Activated CD4-positive, alpha-beta memory T cell treated with anti-CD3 and anti-CD28 coated beads for 36 hours (primary cell): ENCODE measurements at places on chromosomes 4 and X. TPM values are rescaled to one million over a fixed set of nuclear protein-coding genes. Genes with fewer than 3 reads are reported as not detected.

The HMGN5 gene
- total RNA-seq: 6.1 TPM

The P2RY4 gene
- total RNA-seq: 0.17 TPM

The TCEAL7 gene
- total RNA-seq: not detected

The CT83 gene
- not detected for total RNA-seq

The PCDH10 gene
- total RNA-seq: not detected

The PPP1R3F gene
- total RNA-seq: 7.0 TPM

The CHST7 gene
- 5.1 TPM for total RNA-seq

GRCh38 chr4:37463033-37463856 is 218.7 kb downstream of the NWD2 start:
- no peak for DNase-seq

DNA sequence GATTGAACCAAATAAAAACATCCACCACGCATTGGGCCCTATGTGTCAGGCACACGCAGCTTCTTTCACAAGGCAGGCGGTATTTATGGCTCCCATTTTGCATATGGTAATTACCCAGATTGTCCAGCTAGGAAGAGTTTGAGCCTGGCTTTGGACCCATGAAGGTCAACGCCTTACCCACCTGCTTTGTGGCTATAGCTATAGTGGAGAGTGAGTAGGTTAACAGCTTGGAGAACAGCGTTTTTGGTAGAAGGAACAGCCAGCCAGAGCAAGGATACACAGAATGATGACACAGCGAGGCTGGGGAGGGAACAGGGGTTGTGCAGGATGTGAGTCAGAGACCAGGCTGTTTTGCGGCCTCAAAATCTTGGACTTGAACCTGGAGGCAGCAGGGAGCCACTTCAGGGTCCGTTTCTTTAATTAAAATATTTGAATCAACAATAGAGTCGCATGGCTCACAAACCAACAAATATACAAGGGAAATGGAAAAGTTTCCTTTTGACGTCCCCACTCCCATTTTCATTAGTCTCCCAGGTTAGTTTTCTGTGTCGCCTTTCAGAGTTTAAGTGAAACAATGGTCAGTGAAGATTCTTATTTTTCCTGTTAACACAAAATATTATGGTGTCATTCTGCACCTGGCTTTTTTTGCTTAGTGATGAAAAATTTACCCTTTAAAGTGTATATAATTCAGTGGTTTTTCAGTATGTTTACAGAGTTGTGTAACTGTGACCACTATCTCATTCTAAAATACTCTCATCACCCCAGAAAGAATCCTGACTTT is 118.2 kb upstream of the STX18 start:
- DNase-seq: no peak

- no peak for DNase-seq
These were observed 61.3 kb upstream of the UNC5C start for GRCh38 chr4:95610061-95610569.

DNA sequence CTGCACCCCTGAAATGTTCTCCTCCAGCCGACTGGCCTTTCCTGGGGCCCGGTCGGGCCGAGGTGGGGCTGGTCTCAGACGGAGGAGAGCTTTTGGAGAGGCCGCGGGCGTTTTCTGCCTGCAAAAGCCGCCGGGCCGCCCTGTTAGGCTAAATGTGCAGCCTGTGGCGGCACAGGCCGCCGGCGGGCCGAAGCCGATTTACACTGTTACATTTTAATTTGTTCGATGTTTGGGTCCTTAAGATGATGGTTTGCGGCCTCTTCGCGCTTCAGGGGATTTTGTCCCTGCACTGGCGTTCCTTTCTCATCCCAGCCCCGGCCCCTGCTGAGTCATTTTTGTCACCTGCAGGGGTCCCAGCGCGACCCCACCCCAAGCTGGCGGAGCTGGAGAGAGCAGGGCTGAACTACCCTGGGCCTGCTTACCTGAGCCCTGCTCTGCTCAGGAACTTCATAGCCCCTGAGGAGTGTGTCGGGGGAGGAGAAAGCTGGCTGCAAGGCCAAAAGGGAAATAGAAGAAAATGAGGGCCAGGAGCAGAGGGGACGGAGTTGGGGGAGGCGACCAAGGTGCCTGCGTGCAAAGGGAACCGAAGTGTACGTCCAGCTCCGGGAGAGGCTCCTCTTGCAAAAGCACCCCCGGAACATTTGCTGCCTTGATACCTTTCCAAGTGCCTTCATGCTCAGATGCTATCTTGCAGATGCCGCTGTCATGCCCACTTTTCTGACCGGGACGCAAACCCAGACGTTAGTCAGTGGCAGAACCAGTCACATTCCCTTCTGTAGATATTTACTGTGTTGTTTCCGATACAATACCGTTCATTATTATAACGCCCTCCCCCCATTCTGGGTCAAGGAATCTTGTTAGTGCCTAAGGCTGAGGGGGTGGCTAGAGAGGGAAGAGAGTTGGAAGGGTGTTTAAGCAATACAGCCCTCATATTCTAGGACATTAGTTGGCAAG is 977 bp upstream of the RBBP7 start:
- peak; percentile 11 for DNase-seq

DNA sequence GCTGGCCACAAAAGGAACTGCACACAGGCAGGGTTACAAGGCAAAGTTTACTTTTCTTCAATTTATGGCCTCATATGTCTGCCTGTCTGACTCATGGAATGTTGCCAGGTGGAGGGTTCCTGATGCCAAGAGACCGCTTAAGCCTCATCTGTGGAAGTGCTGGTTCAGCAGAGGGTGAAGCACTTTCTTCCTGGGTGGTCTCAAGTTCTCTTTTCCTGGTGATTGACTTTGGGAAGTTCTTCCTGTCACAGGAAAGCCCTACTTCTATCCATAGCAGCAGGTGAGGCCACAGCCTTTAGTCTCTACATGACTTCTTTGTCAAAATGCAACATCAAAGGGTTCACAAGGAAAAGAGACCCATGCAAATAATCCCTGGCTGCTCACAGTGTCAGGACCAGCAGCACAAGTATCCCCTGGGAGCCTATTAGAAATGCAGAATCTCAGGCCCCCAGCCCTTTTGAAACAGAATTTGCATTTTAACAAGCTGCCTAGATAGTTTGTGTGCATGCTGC is 81.4 kb upstream of the IGFBP7 start:
- DNase-seq: no peak

DNA sequence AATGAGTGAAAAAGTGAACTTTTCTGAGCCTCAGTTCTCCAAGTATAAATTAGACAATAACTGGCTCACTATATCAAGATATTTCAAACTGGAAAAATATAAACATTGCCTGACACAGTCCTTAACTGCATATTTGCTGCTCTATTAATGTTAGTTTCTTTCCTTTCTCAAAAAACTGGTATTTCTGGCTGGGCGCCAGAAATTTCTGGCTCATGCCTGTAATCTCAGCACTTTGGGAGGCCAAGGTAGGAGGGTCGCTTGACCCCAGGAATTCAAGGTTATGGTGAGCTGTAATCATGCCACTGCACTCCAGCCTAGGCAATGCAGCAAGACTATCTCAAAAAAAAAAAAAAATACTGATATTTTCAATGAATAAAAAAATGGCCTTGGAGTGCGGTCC is 227.0 kb downstream of the MAGEB17 start:
- no peak for DNase-seq

DNA sequence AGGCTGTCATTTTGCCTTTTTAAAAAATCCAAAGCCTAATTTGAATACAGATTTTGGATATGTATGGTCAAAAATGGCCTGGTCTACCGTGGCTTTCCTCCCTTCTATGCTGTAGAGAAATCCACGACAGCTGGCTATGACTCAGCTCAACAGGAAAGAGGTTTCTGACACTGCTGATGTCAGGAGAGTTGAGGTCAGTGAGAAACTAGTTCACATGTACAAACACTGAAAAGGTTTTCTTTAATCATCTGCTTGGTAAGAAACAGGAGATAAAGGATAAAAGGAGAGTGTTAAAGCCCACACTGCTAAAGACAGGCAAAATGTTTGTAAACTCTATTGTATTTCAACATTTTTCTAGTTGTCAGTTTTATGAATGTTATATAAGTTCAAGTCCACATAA is 113.9 kb downstream of the NYX start:
- peak; percentile 52 for DNase-seq

DNA sequence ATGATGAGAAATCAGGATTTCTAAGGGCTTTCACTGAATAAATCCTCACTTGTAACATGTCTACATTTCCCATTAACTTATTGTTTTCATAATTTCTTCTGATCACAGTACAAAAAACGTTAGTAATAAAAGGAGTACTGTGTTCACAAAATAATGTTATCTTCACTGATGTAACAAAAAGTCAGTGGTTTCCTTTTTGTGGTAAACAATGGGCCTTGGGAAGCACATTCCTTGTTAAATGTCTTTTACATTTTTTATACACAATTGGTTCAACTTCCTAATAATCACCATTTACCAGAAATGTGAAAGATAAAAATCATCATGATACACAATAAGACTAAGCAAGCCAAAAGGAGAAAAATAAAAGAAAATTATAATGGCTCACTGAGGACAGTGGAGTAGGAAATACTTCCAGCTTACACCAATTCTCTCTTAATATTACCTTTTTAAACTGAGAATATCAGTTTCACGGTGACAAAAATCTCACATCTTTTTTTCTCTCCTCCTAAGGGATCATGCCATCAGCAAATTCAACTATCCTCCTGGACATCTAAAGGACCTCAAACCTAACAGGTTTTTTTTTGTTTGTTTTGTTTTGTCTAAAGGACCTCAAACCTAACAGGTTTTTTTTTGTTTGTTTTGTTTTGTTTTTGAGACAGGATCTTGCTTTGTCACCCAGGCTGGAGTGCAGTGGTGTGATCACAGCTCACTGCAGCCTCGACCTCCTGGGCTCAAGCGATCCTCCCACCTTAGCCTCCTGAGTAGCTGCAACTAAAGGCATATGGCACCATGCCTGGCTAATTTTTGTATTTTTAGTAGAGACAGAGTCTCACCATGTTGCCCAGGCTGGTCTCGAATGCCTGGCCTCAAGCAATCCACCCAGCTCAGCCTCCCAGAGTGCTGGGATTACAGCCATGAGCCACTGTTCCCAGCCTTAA is 57.3 kb downstream of the FRYL start:
- DNase-seq: no peak

DNA sequence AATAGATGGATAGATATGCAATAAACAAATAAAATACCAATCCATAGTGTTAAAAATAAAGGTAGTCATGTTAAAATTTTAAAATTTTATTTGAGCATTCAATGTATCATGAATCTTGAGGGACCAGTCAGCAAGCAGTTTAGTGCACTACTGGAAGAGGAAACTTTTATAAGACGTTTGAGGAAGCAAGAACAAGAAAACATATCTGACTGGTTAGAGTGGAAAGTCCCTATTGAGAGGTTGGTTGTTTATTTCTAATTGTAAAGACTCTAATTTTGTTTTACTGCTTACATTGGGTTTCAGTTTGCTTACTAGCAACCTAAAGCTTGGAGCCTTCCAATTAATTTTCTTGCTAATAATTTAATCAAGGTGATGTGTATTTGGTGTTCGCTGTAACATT is 786.2 kb downstream of the RAB28 start:
- no peak for DNase-seq

- DNase-seq: no peak
These were observed 21.8 kb downstream of the ANK2 start for GRCh38 chr4:113071274-113071673.

- DNase-seq: no peak
These were observed 23.1 kb downstream of the LGI2 start for GRCh38 chr4:25007598-25007997.

GRCh38 chrX:771536-771935 is 140.9 kb downstream of the SHOX start:
- DNase-seq: no peak

DNA sequence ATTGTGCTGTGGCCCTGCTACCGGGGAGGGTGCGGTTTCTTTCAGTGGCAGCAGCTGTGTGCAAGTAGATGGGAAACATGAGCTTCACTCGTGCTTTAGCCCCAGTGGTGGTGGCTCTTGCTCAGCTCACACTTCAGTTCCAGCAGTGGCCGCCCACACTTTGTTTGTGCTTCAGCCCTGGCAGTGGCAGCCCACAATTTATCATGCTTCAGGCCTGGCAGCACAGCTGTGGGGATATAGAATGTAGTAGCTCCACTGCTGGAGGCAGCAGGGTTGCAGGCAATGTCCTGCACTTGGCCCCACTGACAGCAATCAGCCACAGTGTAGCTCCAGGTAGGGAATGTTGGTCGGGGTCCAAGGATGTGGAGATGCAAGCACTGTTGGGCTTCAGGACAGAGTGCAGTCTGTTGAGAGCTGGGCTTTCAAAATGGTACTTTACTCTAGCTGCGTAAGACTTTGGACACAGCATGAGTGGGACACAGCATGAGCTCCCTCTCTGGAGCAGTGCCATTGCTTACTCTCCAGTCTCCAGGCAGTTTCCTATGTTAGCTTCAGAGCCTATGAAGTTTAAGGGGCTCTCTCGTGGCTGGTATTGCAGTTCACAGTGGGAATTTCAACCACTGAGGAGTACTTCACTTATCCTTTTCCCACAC is 413.1 kb downstream of the PDGFC start:
- no peak for DNase-seq

GRCh38 chr4:165663411-165663810 is 209.6 kb upstream of the TLL1 start:
- no peak for DNase-seq

DNA sequence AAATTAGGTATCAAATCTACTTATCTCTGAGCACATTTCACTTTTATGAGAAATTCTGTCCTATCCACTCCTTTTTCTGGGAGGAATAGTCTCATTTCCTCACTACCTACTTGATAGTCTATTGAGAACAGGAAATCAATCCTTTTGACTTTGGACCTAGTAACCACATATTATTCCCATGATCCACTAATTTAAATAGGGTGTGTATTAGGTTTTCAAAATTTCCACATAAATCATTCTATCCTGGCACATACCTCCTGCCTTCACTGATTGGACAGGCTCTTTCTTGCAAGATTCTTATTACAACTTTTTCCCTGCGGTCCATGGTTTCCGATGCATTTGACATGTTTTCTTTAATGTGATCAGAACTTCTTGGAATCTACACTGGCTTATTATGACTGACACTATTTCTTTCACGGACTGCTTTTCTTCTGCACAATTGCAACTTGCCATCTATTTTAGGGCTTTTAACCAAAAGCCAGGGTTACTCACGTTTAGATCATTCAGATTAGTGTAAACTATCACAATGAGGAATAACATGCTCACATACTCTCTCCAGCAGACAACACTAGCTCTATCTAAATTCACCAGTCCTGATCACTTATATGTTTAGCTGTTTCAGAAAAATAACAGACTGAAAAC is 419.9 kb upstream of the SLIT2 start:
- no peak for DNase-seq

DNA sequence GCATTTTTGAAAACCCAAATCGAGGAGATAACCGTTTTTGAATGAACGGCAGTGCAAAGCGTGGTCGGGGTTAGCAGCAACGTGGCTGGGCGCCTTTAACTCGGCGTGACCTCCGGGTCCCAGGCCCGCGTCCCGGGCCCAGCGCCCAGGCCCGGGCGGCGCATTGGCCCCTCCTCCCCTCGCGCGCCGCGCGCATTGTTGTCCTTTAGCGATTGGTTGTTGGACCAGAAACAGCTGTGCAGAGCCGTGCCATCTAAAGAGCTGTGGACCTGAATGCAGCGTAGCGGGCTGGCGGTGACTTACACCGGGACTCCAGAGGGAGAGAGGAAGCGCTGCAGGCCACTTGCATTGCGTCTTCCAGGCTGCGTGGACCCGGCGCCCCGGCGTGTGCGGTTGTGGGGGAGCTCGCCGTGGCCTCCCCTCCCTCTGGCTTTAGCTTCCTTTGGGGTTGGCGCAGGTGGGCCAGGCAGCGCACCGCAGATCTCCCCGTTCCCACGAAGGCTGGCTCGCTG is at the start of gene STOX2:
Gene STOX2, plus strand, starts transcription at position 227 of the 512 bp plus-strand sequence. CDS start 1,484 bp downstream, outside the sequence.
- DNase-seq: peak; percentile 22
